Right lung (tissue), 10 donors: ENCODE measurements at places on chromosomes 12 and 14.

DNA sequence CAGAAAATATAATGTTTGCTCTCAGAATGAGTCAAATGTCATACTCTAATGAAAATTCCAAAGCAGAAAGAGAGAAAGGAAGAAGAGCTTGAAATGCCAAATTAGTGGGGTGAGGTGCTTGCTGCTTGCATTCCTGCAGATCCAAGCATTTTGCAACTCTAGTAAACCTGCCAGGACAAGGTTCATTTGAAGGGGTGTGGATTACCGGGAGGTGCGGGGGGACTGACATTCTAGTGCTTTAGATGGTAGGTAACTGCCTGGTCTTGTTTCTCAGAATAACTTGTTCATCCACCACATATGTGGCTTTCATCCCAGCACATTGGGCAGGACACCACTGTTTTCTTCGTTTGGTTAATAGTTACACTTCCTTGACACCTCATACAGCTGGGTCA, 144.4 kb downstream of the AKAP6 start:
- DNase-seq: peak; percentile 56

GRCh38 chr14:35534208-35534872, 376 bp downstream of the INSM2 start:
- DNase-seq: no peak

- DNase-seq: no peak
Measured at GRCh38 chr14:34172550-34173368, 221.9 kb upstream of the EGLN3 start.

GRCh38 chr14:56949828-56950227, 139.5 kb upstream of the OTX2 start:
- DNase-seq: peak; percentile 7

DNA sequence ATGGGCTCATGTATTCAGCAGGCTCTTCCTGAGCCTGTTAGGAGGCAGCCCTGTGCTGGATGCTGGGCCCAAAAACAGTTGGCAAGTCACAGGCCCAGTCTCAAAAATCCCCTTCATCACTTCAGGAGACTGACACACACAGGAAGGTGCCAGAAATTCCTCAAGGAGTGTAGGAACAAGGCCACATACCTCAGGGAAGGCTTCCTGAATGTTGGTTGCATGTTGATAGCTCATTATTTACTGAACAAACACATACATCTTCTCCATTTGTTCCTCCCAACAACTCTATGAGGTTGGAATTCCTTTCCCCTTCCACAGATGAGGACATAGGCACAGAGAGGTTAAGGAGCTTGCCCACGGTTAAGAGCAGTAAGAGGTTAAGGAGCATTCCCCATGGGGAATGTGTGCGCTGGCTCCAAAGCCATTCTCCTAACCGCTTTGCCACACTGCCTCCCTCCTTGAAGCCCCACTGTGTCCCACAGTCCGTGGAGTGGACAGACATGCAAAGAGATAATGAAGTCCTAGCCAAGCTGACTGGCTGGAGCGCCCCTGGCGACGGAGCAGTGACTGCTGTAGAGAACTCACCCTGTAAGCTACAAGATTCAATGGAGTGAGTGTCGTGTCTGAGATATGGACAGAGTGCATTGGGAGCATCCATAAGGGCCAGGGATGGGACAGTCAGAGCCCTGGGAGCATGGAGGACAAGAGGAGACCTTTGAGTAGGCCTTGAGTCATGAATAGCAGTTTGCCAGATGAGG, 3.3 kb downstream of the HHIPL1 start:
- DNase-seq: no peak

DNA sequence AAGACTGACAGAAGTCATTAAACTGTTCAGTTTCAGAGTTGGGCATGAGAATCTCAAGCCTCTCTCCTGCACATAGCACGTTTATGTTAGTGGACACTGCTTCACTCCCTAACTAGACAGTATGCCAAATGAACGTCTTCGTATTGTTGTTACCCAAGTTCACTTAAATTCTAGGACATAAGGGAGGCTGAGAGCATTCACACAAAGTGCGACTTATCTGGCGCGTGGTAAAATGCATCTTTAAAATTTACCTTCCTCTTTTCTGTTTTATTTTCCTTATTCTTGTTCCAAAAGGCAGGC, 166.3 kb downstream of the AKAP6 start:
- DNase-seq: no peak

- DNase-seq: peak; percentile 75
Measured at GRCh38 chr12:29796823-29797263, 13.1 kb upstream of the TMTC1 start.

DNA sequence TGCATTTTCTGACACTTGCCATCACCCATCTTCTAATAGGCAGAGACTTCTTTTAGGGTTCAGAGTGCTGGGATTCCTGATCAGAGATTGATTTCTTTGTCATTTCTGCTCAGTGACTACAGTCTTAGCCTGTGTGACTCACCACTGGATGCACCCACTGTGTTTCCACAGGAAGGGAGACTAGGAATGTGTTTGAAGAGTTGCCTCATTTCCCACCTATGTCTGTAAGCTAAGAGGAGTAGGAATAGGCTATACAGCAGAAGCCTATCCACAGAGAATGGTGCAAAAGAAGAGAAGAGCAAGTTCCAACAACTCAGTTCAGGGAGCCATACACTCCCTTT, 60.2 kb upstream of the ACTN1 start:
- no peak for DNase-seq

- peak; percentile 83 for DNase-seq
Measured at GRCh38 chr12:56189099-56189917, at the start of gene SMARCC2. Gene SMARCC2, minus strand, starts transcription at chr12:56189483. Its CDS starts 22 bp downstream, at chr12:56189461.

DNA sequence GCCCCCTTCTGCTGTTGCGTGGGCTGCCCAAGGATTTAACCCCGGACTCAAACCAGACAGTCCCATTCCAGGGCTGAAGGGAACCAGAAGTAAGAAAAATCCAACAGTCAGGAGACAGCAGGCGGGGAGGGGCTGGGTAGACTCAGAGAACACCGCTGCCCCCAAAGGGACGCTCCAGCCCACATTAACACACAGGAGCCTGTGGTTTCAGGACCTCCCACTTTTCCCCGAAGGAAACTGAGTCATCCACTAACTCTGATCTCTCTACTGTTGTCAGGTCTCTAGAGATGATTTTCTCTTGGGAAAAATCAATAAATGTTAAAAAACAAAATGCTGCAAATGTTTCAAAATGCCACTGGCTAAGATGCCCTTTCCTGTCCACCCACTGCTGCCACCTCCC, 41.6 kb downstream of the FBXO21 start:
- no peak for DNase-seq

DNA sequence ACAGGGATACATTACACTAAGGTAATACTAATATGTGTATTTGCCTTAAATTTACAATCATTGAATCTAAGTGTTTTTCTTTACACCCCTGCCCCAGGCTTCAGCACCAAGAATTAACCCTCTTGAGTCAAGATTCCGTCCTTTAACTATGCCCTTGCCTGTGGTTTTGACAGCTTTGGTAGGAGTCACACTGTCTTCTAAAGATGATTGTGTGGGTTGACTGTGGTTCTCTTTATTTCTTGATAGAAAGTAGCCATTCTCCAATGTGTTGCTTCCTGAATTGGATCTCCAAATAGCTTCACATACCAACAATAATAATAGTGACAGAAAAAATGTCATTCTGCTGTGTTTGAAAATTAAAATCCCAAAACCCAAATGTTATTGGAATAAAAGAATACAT, 3.6 kb downstream of the CLEC7A start:
- no peak for DNase-seq

- no peak for DNase-seq
Measured at GRCh38 chr12:105331805-105332251, 1.3 kb downstream of the C12orf75 start.

DNA sequence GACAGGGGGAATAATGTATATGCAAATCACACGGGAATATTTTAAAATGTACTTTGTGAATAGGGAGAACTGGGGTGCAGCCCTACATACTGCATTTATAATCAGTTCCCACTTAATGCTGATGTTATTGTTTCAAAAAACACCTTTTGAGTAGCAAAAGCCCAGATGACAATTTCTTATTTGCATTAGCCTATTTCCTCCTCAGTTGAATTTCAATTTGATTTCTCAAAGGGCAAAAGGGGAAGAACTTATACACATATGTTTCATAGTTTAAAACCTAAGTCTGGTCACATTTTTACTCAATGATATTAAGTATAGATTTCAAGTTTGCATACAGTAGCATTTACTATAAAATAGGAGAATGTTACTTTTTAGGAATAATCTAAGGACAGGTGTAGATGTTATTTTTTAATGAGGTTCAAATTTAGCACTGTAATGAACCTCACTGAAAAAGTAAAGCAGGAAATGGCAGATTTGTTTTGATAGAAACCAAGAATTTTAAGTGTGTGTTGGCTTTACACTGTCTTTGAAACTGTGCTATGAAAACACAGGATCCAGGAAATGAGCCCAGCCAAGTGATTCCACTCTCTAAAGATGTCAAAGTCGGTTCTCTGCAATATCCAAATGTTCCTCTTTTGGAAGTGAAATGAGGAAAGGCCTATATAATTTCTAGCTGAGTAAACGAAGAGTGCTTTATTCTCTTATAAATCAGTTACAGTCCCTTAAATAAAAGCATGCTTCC, 367.4 kb downstream of the BTG1 start:
- peak; percentile 37 for DNase-seq

DNA sequence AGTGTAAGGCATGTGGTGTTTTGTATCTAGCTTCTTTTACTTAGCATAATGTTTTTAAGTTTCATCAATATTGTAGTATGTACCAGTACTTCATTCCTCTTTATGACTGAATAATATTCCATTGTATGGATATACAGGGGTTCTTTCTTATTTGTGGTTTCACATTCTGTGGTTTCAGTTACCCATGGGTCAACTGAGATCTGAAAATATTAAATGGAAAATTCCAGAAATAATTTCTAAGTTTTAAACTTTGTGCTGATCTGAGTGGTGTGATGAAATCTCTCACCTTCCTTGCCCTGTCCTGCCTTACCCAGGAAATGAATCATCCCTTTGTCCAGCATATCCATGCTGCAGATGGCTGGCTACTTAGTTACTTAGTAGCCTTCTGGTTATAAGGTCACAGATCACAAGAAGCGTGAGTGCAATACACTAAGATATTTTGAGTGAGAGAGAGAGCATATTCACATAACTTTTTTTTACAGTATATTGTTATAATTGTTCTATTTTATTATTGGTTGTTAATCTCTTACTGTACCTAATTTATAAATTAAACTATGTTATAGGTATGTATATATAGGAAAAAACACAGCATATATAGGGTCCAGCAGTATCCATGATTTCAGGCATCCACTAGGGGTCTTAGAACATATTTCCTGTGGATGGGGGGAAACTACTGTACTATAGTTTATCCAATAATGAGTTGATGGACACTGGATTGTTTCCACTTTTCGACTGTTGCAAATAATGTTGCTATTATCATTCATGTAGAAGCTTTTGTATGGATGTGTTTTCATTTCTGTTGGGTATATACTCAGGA, 59.6 kb upstream of the LRTM2 start:
- DNase-seq: no peak

DNA sequence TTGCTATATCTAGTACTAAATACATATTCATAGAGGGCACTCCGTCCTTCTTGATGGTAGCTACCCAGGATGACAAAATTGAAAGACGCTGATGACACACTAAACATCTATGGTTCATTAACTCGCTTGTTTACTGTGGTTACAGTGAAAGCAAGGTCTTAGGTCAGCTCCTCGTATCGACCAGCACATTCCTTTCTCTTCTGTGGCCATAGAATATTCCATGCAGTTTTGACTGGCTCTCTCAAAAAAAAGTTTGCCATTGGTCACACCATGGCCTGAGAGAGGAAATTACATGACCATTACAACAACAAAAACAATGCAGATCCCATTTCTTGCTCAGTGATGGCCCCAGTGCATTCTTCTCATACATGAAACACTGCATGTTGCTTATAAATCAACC, 411.4 kb upstream of the SOX5 start:
- no peak for DNase-seq

DNA sequence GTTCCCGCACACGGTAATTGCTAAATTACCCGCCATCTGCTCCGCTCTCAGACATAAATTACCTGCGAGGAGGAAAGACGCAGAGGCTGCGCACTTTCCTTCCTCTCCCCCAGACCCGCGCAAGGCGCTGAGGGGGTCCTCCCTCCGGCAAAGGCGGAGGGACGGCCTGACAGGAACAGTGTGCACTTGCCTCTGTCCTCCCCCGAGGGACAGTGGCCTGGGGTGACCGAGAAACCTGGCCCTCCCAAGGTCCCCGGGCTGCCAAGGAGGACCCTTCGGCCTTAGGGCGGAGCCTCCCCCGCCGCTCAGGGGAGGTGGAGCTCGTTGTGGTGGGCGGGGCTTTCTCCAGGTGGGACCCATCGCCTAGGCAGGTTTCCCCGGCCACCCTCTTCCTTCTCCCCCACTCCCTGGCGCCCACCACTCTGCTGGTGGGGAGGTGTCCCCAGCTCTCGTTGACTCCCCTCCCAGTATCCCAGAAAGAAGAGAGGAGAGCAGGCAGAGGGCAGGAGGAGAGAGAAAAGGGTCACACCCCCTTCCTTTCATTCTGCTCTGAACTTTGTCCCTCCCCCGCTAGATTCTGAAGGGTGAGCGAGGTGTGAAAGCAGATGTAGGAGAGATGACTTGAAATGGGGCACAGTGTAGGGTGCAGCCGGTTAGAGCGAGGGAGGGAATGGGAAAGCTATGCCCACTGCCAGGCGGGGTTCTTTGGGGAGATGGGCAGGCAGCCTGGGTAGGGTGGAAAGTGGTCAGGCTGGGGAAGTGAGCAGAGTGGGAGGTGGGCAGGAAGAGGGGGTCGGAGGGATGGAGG, 11.4 kb upstream of the CALCOCO1 start:
- no peak for DNase-seq

DNA sequence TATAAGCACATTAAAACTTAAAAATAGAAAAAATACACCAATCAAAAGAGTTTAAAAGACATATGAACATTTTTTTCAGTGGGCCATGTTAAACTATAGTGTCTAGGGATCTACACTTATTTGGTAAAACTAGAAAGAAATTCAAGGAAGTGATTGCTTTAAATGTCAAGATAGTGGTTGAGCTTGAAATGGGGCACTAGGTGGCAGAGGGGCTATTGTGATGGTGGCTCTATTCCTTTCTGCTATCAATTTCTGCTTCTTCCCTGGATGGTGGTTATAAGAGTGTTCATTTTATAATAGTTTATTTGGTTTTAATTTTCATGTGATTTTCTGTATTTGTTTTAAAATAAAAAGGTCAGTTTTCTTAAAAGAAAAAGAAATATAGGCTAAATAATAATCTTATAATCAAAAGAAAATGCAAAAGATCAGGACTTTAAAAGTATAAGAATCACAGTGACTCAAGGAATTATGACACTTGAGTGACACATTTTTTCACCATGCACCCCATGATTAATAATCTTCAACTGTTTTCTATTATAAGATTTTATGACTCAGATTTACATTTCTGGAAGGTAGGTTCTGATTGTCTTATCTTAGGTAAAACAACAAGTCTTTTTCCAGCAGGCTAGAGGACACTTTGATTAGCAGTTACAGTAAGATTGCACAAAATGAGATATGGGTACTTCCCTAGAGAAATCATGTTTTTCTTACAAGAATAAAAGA, 137.5 kb downstream of the FSCB start:
- no peak for DNase-seq
